ENCODE measurements at places on chromosomes 1 and 21. TPM values are rescaled to one million over a fixed set of nuclear protein-coding genes. Genes with fewer than 3 reads are reported as not detected.

Gene IL10
- total RNA-seq, result 5.2 TPM

Gene SLC6A17
- 1.8 TPM for total RNA-seq

Gene CCDC27
- not detected for total RNA-seq

Gene GLIS1
- total RNA-seq, result 1.7 TPM

Gene KDM5B
- 33.6 TPM for total RNA-seq

Gene ETNK2
- 7.4 TPM for total RNA-seq

Gene FRRS1
- total RNA-seq, result 17.5 TPM

Gene RYR2
- 7.6 TPM for total RNA-seq

Gene SPRR3
- total RNA-seq, result not detected

Gene TDRD5
- total RNA-seq, result not detected

Gene ETV3L
- total RNA-seq, result not detected

Gene FMO2
- 41.0 TPM for total RNA-seq

Gene CA6
- not detected for total RNA-seq

Gene AVPR1B
- not detected for total RNA-seq

Gene FAM72D
- total RNA-seq, result not detected

Gene ACBD6
- total RNA-seq, result 30.2 TPM

Gene LDLRAP1
- total RNA-seq, result 13.7 TPM

Gene IFNLR1
- 0.51 TPM for total RNA-seq

Gene DHRS3
- 107 TPM for total RNA-seq

Gene RGS2
- total RNA-seq, result 70.8 TPM

Gene GJC2
- total RNA-seq, result 6.9 TPM

Gene ASPM
- 0.14 TPM for total RNA-seq

Gene CELA3B
- 2.5 TPM for total RNA-seq

Gene KIRREL1
- 68.9 TPM for total RNA-seq

Gene DIO1
- total RNA-seq, result not detected

Gene ELAPOR1
- total RNA-seq, result 0.38 TPM

Gene SELP
- 23.8 TPM for total RNA-seq

Gene S100A8
- 360 TPM for total RNA-seq

Gene NEGR1
- total RNA-seq, result 27.9 TPM

Gene INSRR
- 0.19 TPM for total RNA-seq

Gene S100A13
- 149 TPM for total RNA-seq

Gene EPHA8
- total RNA-seq, result not detected

Gene FCGR3B
- 9.3 TPM for total RNA-seq

Gene KIAA0040
- 9.3 TPM for total RNA-seq

Gene SUSD4
- total RNA-seq, result 1.00 TPM

Gene PHLDA3
- 57.4 TPM for total RNA-seq

Gene PLA2G5
- 9.8 TPM for total RNA-seq

Gene DNALI1
- 2.1 TPM for total RNA-seq

Gene PLA2G2E
- not detected for total RNA-seq

Gene VANGL2
- 2.4 TPM for total RNA-seq

Gene FGR
- 22.5 TPM for total RNA-seq

Gene SELL
- 11.6 TPM for total RNA-seq

Gene LRIF1
- total RNA-seq, result 10.6 TPM

Gene OR2AK2
- total RNA-seq, result not detected

Gene EBNA1BP2
- total RNA-seq, result 42.4 TPM

Gene AJAP1
- total RNA-seq, result 0.32 TPM

Gene ZBTB8B
- total RNA-seq, result not detected

Gene KCNAB2
- 21.8 TPM for total RNA-seq

Gene UQCRHL
- total RNA-seq, result 0.88 TPM
